NCI-H1092 treated with DMSO at 0.1 percent for 48 hours (cell line): ENCODE measurements at places on chromosomes 12 and 14.

GRCh38 chr14:104126753-104127152, 11.6 kb upstream of the KIF26A start:
- no peak for DNase-seq

DNA sequence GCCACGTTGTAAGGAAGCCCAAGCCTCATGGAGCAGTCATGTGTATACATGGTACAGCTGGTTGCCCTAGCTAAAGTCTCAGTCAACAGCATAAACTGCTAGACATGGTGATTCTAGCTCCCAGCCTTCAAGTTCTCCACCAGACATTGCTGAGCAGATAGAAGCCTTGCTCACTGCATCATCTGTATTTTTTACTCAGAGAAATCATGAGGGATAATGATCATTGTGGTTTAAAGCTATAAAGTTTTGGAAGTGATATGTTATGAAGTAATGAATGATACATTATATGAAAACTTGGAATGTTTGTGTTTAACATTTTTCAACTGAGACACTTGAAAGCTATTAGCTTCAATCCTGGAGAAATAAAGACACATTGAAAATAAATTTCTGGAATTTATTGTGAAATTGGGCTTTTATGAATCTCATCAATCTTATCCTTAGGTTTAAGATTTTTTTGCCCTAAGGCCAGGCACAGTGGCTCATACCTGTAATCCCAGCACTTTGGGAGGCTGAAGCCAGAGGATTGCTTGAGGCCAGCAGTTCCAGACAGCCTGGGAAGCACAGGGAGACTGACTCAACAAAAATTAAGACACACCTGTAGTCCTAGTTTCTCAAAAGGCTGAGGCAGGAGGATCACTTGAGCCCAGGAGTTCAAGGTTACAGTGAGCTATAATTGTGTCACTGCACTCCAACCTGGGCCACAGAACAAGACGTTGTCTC, 5.6 kb upstream of the NFATC4 start:
- no peak for DNase-seq

- DNase-seq: no peak
Measured at GRCh38 chr12:67927815-67928214, 61.4 kb upstream of the IFNG-AS1 start.

GRCh38 chr12:55058776-55059175, 39.0 kb downstream of the NEUROD4 start:
- no peak for DNase-seq

DNA sequence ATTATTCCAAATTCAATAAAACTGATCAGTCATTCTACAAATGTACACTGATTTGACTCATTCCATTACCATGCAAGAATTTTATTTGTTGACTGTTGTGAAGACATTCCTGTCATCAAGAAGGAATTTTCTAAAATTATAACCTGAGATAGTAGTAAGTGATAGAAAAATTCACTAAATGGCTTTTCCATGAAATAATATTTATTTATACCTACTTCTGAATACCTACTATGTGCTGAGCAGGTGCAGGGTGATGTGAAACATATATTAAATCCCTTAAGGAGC, 841.7 kb downstream of the NRXN3 start:
- no peak for DNase-seq

DNA sequence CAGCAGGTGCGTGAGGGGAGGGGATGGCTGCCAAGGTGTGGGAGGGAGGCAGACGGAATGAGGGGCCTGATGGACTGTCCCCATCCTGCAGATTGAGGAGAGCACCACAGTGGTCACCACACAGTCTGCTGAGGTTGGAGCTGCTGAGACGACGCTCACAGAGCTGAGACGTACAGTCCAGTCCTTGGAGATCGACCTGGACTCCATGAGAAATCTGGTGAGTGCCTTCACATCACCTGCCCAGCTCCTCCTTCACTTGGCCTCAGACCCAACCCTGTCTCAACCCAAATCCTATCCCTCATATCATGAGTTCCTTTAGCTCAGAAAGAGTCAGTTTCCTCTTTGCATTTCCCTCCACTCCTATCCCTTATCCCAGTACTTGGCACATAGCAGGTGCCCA, 2.7 kb downstream of the KRT18 start:
- DNase-seq: no peak

GRCh38 chr12:101328917-101329316, 49.0 kb downstream of the UTP20 start:
- DNase-seq: no peak

DNA sequence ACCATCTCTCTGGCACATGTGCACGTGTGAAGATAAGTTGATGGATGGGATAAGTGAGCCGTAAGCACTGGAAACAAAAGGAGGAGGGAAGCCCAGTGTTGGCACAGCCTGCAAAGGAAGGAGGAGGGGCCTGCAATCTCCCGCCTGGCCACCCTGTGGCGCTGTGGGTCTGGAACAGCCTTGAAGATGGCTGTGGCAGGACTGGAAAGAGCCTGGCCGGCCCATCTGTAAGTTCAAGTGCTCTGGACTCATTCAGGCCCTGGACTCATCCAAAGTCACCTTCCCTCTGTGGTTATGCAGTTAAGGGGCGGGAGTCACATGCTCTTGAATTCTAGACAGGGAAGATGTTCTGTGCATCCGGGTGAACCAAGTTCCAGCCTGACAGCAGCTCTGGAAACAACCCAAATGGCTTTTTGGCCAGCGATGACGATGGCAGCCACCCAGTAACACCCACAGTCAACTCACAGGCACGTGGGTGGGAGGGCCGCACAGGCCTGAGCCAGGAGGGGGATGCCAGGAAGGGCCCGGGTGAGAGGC, 50.4 kb downstream of the CHGA start:
- DNase-seq: peak; percentile 29

DNA sequence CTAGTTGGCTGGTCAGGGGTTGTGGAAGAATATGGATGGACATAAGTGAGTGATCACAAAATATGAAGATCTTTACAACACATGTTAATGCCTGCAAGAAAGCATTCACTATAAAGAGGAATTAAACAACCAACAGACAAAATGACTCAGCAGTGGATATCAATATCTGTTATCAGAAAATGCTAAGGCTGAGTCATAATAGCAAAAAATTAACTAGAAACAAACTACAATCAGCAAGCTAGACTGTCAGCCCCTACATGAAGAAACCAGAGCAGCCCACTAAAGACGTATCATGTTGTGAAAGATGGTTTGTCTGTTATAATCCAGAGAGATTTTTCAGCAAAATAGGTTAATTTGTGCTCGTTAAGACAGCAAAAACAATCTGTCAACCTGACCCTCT, 472.9 kb downstream of the NELL2 start:
- no peak for DNase-seq

DNA sequence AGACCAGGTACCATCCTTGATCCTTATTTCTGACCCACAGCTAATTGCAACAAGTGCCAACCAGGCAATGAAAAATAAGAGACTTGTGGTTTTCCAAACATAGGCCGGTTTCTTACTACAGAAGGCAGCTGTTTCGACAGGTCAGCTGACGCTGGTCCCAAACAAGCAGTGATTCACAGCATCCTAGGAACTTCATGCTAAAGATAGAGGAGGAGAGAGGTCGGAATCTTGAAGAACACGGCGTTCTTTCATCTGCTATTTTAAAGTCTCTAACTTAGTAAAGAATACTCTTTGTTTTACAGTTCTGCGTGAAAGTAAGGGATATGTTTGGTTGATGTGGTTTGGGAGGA, 28.1 kb upstream of the ADGRD1 start:
- no peak for DNase-seq

GRCh38 chr12:14249368-14249767, 116.1 kb upstream of the ATF7IP start:
- no peak for DNase-seq

- DNase-seq: no peak
Measured at GRCh38 chr12:121248622-121249021, 38.7 kb downstream of the P2RX4 start.

DNA sequence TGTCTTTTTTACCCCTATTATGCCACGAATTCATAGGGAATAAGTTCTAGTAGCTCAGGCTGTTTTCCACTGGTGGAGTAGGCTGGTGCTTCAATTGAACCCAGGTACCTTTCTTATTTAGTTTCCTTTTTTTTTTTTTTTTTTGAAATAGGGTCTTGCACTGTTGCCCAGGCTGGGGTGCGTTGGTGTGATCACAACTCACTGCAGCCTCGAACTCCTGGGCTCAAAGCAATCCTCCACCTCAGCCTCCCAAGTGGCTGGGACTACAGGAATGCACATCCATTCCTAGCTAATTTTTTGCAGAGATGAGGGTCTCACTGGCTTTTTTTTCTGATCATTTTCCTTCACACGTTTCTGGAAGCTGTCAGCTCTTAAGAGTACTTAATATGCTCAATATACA, 2.7 kb downstream of the CREBL2 start:
- no peak for DNase-seq

GRCh38 chr14:21990116-21990515, 316.5 kb upstream of the OR4E1 start:
- DNase-seq: no peak

GRCh38 chr12:49887536-49888401, 15.9 kb downstream of the FAIM2 start:
- no peak for DNase-seq

- no peak for DNase-seq
Measured at GRCh38 chr12:57516617-57517153, 3.6 kb downstream of the DDIT3 start.

DNA sequence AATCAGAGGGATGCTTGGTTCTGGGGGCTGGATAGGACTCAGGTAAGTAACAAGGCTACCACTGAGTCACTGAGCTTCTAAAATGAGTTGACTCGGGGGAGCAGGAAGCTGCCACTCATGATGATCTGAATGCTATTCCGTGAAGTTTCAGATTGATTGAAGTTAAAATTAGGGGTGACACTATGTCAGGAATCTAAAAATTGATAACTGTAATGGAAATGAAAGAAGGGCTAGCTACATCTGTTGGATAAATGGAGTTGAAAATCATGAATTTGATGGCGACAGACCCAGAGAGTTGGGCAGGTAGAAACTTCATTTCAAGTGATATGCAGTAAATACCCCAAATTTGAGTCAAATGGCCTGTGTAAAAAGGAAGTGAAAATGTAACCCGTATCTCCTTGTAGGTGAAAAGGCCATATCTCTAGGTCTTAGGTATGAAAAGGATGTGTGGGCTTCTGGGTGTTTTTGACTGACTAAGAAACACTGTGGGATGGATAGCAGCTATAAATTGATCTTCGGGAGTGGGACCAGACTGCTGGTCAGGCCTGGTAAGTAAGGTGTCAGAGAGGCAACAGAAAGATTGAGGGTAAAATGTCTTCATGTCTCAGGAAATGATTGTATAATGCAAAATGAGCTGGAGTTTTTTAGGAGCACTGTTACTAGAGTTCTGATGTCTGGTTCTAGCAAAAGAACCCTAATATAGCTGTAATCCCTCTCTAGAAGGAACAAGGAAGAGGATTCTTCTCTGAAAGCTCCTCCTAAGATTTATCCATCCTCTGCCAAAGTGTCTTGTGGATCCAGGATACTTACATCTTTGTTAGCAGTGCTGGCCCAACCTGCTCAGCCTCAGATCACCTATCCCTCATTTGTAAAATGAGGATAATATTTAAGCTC, 57.3 kb downstream of the DAD1 start:
- DNase-seq: no peak

- no peak for DNase-seq
Measured at GRCh38 chr14:104700747-104701217, 11.4 kb downstream of the INF2 start.

- DNase-seq: no peak
Measured at GRCh38 chr14:30297876-30298795, 260.8 kb upstream of the G2E3 start.

DNA sequence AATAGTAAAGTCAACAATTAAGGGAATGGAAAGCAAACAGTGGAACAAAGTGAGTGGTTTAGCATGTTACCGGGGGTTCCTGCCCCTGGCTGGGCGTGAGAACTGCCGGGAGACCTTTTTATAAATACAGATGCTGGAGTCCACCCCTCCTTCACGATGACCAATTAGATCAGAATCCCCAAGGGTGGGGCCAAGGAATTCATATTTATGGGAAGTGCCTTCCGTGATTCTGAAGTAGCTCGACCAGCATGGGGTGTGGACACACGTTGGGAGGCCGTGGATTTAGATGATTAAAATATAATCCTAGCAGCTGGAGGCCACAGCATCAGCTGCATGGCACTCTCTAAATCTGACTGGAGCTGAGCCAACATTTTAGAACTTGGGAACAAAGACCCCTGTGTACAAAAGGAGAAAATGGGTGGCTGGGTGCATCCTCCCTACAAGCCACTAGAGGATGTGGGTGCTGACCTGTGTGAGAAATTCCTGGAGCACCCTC, 87.9 kb downstream of the SRRM4 start:
- peak; percentile 56 for DNase-seq

DNA sequence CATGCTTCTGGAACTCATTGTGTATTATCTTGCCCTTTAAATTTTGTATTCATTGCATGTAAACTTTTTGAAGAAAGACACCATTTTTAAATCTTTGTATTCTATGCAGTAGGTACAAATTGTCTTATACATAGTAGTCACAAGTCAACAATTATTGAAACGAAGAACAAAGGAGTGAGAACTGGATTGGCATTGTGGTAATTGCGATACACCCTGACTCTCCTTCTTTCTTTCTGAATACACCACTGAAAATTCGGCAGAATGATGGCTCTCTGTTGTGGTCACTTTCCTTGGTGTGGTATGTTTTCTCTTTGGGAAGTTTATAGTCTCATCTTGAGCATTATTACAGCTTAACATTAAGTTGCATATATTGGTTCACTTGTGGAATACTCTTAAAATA, 34.1 kb downstream of the SLC16A7 start:
- no peak for DNase-seq

- no peak for DNase-seq
Measured at GRCh38 chr12:91588874-91589454, 406.3 kb upstream of the DCN start.

DNA sequence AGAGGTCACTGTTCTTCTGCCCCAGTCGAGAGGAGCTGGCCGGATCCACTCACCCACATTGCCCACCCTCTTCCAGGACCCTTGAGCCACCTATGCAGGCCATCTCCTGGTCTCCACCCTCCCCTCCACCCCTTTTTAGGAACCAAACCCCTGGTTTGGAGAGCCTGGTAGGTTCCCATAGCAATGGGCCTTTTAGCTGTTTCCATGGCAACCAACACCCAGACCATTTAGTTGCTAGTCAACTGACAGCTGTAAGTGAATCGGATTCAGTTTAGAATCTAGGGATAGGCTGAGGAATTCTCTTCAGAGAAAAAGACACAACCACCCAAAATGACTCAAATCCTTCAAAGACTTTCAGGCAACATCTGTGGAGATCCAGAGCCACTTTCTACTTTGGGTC, 16.5 kb downstream of the NPC2 start:
- DNase-seq: no peak

- DNase-seq: no peak
Measured at GRCh38 chr14:100488057-100488456, 99.2 kb downstream of the BEGAIN start.

DNA sequence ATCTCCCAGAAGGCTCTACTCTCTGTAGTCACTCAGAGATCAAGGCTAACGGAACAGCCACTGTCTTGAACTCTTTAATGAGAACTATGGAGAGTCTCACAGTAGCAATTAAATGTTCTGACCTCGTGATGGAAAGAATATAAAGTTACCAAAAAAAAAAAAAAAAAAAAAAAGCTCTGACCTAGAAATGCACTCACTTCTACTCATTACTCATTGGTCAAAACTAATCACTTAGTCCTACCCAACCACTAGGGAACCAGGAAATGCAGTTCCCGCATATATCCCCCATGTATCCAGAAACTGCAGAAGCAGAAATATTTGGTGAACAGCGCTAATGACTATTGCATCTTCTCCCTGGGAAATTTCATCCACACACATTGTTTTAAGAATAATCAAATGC, 29.5 kb upstream of the C12orf76 start:
- no peak for DNase-seq

- no peak for DNase-seq
Measured at GRCh38 chr12:52059582-52060497, 8.6 kb downstream of the NR4A1 start.

- DNase-seq: no peak
Measured at GRCh38 chr14:49982501-49982951, 89.6 kb downstream of the ARF6 start.
